ENCODE measurements at places on chromosomes 12 and 14. TPM values are rescaled to one million over a fixed set of nuclear protein-coding genes. Genes with fewer than 3 reads are reported as not detected.

The DNAI7 gene
- not detected for total RNA-seq

The AQP6 gene
- 0.09 TPM for total RNA-seq

The AQP2 gene
- not detected for total RNA-seq

DNA sequence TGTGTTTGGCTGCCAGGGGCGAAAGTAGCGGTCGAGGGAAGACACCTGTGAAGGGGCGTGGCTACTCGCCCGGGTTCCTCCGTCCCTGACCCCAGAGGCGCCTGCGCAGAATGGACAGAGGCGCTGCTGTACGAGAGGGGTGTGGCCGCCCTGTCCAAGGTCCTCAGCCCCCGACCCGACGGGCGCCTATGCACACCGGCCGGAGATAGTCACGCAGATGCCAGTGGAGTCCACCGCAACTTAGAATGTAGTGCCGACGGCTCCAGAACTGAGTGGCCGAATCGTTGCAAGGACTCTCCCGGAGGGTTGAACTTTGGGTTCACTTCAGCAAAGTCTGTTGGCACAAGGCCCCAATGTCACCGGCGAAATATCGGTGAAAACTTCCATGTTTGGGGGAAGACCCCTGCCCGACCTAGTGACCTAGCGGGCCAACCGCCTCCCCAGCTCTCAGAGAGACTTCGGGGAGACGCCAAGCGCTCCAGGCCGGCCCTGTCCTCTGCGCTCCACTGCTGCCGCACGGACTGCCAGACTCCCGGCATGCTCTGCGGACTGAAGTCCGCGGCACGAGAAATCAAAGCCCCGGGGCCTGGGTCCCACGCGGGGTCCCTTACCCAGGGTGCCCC is 541 bp upstream of the RNU6-7 start:
- no peaks in the 10 kb centered on the region for H3K27me3 ChIP-seq
- no peak overlapping the region for H3K27ac ChIP-seq
- peak; percentile 97 for DNase-seq
- no peaks in the 10 kb centered on the region for H3K36me3 ChIP-seq

DNA sequence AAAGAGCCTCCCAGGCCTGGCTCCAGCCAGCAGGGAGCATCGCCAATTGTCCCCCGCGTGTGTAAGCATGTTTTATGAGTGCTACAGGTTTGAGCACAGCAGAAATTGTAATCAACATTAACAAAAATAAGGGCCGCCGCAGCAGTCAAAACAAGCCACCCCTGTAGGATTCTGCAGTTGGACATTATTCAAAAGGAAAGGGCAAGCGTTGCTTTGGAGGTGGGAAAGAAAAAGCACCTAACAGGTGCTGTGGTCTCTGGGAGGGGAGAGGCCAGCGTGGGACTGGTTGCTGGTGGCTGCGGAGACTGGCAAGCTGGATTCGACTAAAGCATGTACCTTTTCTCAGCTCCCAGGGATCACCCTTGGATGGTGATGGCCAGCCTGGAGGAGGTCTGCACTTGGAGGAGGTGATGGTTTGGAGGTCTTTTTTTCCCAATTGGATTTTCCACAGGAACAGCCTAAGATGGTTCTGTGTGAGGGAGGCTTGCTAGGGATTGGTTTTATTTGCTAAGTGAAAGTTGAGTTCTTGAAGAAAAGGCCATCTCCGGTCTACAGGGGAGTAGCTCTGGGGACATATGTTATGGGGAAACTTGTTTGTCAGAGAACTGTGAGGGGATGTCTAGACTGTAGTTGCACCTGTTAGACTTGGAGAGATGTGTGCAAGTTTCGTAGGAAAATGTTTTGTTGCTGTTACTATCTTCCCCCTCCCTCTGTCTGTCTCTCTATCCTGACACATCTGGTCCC is 2.0 kb downstream of the DYRK2 start:
- H3K36me3 ChIP-seq = peaks cover 14% of the 10 kb centered on the region
- no peaks in the 10 kb centered on the region for H3K27me3 ChIP-seq
- H3K4me3 ChIP-seq = peak overlapping the region; percentile 91

DNA sequence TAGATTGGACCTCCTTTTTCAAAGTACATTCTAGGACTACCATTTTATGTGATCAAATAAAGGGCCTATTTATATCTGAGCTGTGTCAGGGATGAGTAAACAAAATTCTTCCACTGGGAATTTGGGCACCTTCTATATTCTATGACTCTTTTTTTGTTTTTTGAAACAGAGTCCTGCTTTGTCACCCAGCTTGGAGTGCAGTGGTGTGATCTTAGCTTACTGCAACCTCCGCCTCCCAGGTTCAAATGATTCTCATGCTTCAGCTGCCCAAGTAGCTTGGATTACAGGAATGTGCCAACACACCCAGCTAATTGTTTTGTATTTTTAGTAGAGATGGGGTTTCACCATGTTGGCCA is 64.8 kb downstream of the DRAM1 start:
- no peak for DNase-seq
- H3K27ac ChIP-seq = no peak overlapping the region
- no peak overlapping the region for H3K4me3 ChIP-seq
- no peaks in the 10 kb centered on the region for H3K4me1 ChIP-seq

GRCh38 chr12:12486661-12487240 is 75.9 kb downstream of the DUSP16 start:
- no peaks in the 10 kb centered on the region for H3K4me1 ChIP-seq
- no peak overlapping the region for H3K4me3 ChIP-seq
- no peak overlapping the region for H3K27ac ChIP-seq

- DNase-seq = no peak
- peaks cover 12% of the 10 kb centered on the region for H3K27me3 ChIP-seq
- H3K4me3 ChIP-seq = no peak overlapping the region
- H3K36me3 ChIP-seq = peaks cover 4% of the 10 kb centered on the region
- H3K4me1 ChIP-seq = no peaks in the 10 kb centered on the region
These were observed 3.5 kb downstream of the LRCOL1 start for GRCh38 chr12:132606927-132607326.

The MMP14 gene
- 56.5 TPM for total RNA-seq

DNA sequence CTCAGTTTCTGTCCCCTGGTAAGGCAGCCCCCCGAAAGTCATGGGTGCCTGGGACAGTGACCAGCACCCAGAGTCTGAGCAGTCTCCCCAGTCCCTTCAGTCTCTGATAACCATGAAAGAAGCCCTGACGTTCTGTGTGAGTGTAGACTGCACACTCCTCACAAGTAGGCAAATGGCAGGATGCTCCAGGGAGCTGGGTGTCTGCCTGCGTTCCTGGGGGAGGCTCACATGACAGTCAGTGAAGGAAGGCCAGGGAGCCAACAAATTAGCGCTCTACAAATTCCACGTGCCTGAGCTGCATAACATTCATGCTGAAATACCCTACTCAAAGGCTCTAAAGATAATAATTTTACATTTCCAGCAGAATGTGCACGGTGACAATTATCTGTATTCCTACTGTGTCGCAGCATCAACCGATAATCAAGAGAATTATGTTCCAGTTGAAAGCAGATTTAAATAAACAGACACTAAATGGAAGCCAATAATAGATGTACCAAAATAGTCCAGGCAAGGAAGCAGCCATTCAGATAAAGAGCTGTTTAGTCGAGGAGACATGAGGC is 56.3 kb downstream of the ASCL1 start:
- H3K27ac ChIP-seq = no peak overlapping the region
- H3K4me3 ChIP-seq = no peak overlapping the region
- no peaks in the 10 kb centered on the region for H3K4me1 ChIP-seq
- no peaks in the 10 kb centered on the region for H3K27me3 ChIP-seq
- H3K36me3 ChIP-seq = no peaks in the 10 kb centered on the region

DNA sequence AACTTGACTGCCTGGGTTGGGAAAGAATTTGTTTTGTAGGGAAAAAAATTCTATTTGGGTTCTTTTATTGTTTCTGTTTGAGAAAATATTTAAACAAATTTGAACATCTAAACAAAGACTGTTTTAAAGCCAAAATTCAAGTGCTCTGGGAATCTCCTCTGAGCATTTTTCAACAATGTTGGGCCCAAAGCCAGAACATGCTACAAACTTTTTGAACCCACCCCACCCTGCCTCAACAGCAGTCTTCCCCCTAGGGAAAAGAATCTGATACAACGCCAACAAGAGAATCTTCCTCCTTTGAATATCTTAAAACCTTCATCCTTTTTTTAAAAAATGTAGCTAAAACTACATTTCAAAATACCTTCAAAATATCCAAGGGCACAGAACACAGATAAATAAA is 20.4 kb upstream of the NID2 start:
- H3K27me3 ChIP-seq = no peaks in the 10 kb centered on the region
- no peak overlapping the region for H3K27ac ChIP-seq
- H3K4me3 ChIP-seq = no peak overlapping the region
- peaks cover 2% of the 10 kb centered on the region for H3K36me3 ChIP-seq
- H3K4me1 ChIP-seq = no peaks in the 10 kb centered on the region

- no peak overlapping the region for H3K27ac ChIP-seq
- no peak for DNase-seq
- no peaks in the 10 kb centered on the region for H3K4me1 ChIP-seq
- no peaks in the 10 kb centered on the region for H3K27me3 ChIP-seq
These were observed 61.6 kb downstream of the SLC24A4 start for GRCh38 chr14:92384461-92385133.

GRCh38 chr12:63945777-63946176 is 101.3 kb downstream of the SRGAP1 start:
- no peaks in the 10 kb centered on the region for H3K36me3 ChIP-seq
- H3K4me1 ChIP-seq = peaks cover 6% of the 10 kb centered on the region
- H3K27me3 ChIP-seq = no peaks in the 10 kb centered on the region
- no peak overlapping the region for H3K4me3 ChIP-seq
- DNase-seq = no peak

DNA sequence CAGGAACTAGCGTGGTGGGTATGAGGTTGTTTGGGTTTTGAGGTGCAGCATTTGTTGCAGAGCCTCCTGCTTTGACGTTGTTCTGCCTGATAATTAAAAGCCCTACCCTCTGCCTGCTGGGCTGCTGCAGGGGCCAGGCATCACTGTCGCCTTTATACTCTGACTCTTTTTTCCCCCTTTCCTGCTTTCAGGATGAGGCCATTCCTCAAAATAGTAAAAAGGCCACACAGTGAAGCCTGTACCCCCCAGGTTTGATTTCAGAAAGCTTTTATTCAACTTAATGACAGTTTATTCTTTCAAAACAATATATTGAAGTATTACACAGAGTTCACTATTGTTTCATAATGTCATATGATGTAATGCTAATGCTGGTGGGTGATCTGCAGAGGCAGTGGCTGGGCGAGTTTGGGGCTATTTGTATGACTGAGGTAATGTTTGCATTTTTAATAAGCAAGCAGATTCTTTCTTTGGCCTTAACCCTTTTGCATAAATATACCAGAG is 9.1 kb downstream of the BORCS5 start:
- H3K4me1 ChIP-seq = peaks cover 2% of the 10 kb centered on the region
- DNase-seq = no peak
- H3K27ac ChIP-seq = no peak overlapping the region
- no peak overlapping the region for H3K4me3 ChIP-seq
- H3K36me3 ChIP-seq = no peaks in the 10 kb centered on the region
- H3K27me3 ChIP-seq = no peaks in the 10 kb centered on the region

The CHST11 gene
- 7.9 TPM for total RNA-seq

- H3K36me3 ChIP-seq = no peaks in the 10 kb centered on the region
- no peaks in the 10 kb centered on the region for H3K27me3 ChIP-seq
- peak; percentile 78 for DNase-seq
- H3K27ac ChIP-seq = no peak overlapping the region
- H3K4me3 ChIP-seq = no peak overlapping the region
These were observed 35.9 kb downstream of the FBLN5 start for GRCh38 chr14:91911474-91912032.

DNA sequence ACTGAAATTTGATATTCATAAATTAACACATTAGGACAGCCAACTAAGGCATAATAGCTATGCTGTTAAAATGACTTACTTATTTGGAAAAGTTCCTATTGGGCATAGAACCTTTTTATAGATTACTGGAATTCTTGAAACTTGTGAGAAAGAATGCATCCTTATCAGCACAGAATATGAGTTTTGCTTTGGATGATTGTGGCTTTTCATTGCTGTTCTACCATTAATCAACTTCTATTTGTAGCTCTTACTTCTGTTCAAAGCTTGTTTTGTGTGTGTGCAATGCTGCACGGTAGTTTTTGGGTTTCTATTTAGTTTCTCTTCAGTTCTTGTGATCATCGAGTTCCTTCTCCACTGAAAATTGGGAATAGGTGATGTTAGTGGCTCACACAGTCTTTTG is 152.4 kb upstream of the PELI2 start:
- H3K27me3 ChIP-seq = no peaks in the 10 kb centered on the region
- no peaks in the 10 kb centered on the region for H3K4me1 ChIP-seq
- no peak for DNase-seq
- no peak overlapping the region for H3K27ac ChIP-seq
- no peaks in the 10 kb centered on the region for H3K36me3 ChIP-seq

DNA sequence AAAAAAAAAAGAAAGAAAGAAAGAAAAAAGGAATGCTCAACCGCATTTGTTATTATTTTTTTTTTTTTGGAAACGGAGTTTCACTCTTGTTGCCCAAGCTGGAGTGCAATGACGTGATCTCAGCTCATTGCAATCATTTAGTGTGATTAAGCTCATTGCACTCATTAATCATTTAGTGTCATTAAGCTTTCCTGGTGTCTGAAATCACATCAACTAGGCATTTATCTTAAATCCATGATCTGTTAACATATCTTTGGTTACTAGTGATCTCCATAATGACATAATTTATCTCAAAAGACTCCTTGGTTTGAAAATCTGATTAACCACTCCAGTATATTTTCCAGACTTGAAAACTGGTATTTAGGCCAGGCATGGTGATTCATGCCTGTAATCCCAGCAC is 26.3 kb downstream of the ETFBKMT start:
- H3K27ac ChIP-seq = no peak overlapping the region
- no peaks in the 10 kb centered on the region for H3K27me3 ChIP-seq
- no peak overlapping the region for H3K4me3 ChIP-seq

DNA sequence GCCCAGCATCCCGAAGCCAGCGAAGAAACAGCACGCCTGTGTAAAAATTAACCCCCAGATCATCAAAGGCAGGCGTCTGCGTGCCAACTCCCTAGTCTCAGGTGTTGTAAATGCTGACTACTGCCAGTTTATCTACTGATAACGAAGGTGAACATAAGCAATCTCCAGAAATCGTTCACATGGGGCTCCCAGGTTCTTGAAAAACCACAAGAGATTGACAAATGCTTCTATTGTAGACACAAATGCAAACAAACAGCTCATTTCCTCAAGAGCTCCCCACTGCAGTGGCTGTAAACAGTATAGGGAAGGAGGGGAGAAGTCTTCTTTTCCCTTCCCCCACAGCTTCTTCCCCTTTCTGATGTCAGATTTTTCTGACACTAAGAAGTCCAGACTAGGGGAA is 5.3 kb upstream of the PLEKHG3 start:
- no peaks in the 10 kb centered on the region for H3K36me3 ChIP-seq
- DNase-seq = no peak
- H3K27me3 ChIP-seq = no peaks in the 10 kb centered on the region
- H3K4me3 ChIP-seq = no peak overlapping the region
- H3K4me1 ChIP-seq = peaks cover 14% of the 10 kb centered on the region

The ZDHHC22 gene
- 11.3 TPM for total RNA-seq

DNA sequence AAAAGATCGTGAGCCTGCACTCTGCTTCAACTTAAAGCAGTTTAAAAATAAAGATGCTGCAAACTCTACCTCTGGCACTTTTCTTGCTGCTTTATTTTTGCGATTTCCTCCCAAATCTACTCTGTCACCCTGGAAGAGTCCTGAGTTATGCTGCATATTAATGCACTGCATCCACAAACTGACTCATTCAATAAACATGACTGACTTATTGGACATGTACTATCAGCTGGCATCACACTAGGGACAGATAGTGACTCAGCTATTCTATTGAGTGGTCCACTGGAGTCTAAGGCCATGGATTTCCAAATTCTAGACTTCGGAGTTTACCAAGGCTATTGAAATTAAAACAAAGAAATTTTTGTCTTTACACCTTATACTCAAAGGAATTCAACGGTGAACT is 90.7 kb upstream of the PTPRR start:
- H3K27me3 ChIP-seq = no peaks in the 10 kb centered on the region
- H3K4me1 ChIP-seq = no peaks in the 10 kb centered on the region
- no peaks in the 10 kb centered on the region for H3K36me3 ChIP-seq
